ENCODE measurements at places on chromosomes 3 and 15. TPM values are rescaled to one million over a fixed set of nuclear protein-coding genes. Genes with fewer than 3 reads are reported as not detected.

The ITIH1 gene
- not detected for total RNA-seq

The LRRC58 gene
- total RNA-seq = 29.6 TPM

The ATOSA gene
- 103 TPM for total RNA-seq

The CPN2 gene
- not detected for total RNA-seq

The CLRN1 gene
- total RNA-seq = not detected
